Fibroblast of skin of back (primary cell): ENCODE measurements at places on chromosomes 7 and 10.
A peak's percentile ranks its signal among the peaks of the same experiment; 100 is the strongest.

DNA sequence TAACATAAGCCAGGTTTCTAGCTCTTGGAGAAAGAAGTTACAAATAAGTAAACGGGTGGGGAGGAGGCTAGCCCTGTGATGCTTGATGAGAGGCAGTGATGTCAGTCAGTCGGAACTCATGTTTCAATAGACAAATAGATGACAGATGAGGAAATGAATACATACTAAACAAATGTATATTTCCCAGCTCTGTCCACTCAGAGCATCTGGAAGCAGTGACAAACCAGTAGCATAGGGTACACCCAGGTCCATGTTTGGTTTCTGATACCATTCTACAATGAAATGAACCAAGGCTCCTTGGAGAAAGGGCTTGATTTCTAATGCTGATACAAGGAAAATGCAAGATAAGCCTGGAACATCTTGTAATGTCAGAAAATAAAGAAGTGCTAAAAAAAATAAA is 30.6 kb downstream of the PODXL start:
- DNase-seq, result peak; percentile 64

DNA sequence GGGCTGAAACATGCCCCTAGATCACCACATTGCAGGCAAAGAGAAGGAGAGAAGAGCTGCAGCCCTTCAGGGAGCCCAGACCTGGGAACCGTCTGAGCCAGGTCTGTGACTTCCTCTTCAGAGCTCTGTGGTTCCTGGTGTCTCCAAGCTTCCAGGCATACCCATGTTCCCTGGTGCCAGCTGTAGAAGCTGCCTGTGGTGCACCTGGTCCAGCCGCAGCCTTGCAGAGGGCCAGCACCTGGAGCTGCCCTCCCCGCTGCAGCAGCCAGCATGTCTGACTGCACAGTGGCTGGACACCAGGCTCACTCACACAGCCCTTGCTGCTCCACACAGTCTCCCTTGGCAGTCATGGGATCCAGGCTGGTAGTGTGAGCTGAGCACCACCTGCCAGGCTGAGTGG is 33.6 kb downstream of the C7orf25 start:
- no peak for DNase-seq

GRCh38 chr10:116084161-116084560 is 188.8 kb downstream of the GFRA1 start:
- DNase-seq, result no peak

- DNase-seq, result peak; percentile 10
Observed at GRCh38 chr7:45721686-45722598, 147.8 kb downstream of the ADCY1 start.

DNA sequence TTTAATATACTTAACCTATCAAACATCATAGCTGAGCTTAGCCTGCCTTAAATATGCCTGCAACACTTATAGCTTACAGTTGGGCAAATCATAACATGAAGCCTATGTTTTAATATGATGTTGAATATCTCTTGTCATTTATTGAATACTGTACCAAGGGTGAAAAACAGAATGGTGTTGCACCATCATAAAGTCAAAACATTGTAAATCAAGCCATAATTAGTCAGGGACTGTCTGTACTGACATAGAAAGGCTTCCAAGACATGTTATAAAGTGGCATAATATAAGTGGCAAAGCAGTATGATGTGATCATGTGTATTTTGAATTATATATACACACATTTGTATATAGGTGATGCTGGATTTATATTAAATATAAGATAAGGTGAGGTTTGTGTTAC is 140.0 kb downstream of the ZEB1 start:
- no peak for DNase-seq
